Mesothelial cell of epicardium (in vitro differentiated cells): ENCODE measurements at places on chromosomes 6 and 20.
A peak's percentile ranks its signal among the peaks of the same experiment; 100 is the strongest.

- H3K27ac ChIP-seq, result peak overlapping the region; percentile 68
- H3K4me3 ChIP-seq, result no peak overlapping the region
- peaks cover 54% of the 10 kb centered on the region for H3K4me1 ChIP-seq
- H3K36me3 ChIP-seq, result no peaks in the 10 kb centered on the region
These were observed 46.9 kb downstream of the LYRM4 start for GRCh38 chr6:5213836-5214235.

DNA sequence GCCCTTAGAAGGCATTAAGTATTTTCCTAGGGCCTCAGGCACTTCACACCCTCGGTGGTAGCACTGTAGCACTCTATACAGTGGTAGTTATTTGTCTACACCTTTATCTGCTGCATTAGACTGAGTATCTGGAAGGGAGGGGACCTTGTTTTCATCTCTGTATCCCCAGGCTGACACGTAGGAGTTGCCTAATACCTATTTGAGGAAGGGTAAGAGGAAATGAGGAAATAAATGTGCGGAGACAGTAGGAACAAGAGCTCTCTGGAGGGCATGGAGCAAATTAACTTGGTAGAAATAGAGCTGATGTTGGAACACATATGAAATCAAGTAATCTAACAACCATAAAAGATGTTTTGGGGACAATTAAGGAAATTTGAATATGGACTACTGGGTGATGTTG, 3.9 kb downstream of the CNPY3 start:
- H3K27ac ChIP-seq, result no peak overlapping the region
- H3K36me3 ChIP-seq, result peaks cover 23% of the 10 kb centered on the region
- H3K27me3 ChIP-seq, result no peaks in the 10 kb centered on the region
- peaks cover 40% of the 10 kb centered on the region for H3K4me1 ChIP-seq
- DNase-seq, result no peak

DNA sequence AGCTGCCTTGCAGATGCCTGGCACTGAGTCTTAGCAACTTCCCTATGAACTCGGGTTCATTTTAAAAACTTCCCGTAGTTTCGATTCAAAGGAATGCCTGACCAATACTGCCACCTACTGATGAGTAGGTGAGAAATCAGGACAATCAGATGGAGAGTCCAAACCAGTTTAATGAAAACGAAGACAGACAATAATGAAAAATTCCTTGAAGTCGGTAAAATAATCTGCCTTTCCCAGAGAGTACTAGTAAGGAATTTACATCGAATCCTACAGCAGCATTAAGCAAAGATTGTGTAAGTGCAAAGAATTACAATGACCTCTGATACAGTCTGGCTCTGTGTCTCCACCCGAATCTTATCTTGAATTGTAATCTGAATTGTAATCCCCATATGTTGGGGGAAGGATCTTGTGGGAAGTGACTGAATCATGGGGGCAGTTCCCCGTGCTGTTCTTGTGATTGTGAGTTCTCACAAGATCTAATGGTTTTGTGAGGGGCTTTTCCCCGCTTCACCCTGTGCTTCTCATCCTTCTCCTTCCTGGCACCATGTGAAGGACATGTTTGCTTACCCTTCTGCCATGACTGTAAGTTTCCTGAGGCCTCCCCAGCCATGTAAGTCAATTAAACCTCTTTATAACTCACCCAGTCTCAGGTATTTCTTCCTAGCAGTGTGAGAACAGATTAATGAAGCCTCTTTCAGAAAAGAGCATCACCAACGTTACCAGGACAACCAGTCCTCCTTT, 134.4 kb downstream of the ARHGAP18 start:
- H3K4me1 ChIP-seq, result peaks cover 9% of the 10 kb centered on the region
- H3K36me3 ChIP-seq, result peaks cover 29% of the 10 kb centered on the region
- peak overlapping the region; percentile 45 for H3K27ac ChIP-seq
- no peaks in the 10 kb centered on the region for H3K27me3 ChIP-seq
- DNase-seq, result no peak
- H3K4me3 ChIP-seq, result peak overlapping the region; percentile 7

GRCh38 chr6:34556031-34556471, at the start of gene SPDEF:
Gene SPDEF (minus strand): TSS chr6:34556329. CDS start chr6:34544455, 11,874 bp downstream.
- peaks cover 14% of the 10 kb centered on the region for H3K4me1 ChIP-seq
- H3K36me3 ChIP-seq, result no peaks in the 10 kb centered on the region
- H3K4me3 ChIP-seq, result no peak within 1 kb of the TSS
- no peak within 1 kb of the TSS for H3K27ac ChIP-seq

DNA sequence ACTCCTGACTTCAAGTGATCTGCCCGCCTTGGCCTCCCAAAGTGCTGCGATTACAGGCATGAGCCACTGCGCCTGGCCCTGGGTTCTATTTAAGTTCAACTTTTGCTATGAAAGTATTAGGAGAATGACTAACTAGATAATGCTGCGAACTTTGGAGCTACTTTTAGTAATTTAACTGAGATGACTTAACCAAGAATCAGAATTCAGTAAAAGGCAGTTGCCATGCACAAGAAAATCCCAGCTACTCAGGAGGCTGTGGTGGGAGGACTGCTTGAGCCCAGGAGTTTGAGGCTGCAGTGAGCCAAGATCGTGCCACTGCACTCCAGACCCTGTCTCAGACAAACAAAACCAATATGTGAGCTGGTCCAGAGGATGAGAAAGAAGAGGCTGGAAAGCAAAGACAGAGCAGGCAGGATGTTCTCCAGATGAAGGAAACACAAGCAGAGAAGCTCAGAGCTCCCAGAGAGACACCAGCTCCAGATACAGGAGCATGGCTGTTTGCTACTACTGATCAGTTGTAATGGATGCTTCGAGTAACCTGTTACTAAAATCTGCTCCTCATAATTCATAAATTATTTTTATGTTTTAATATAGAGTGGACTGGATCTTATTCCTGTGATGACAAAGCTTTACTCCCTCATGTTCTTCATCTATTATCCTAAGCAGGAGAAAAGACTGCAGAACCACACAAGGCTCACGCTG, 23.9 kb downstream of the ZNF217 start:
- no peaks in the 10 kb centered on the region for H3K27me3 ChIP-seq
- DNase-seq, result no peak
- peaks cover 57% of the 10 kb centered on the region for H3K36me3 ChIP-seq
- peaks cover 5% of the 10 kb centered on the region for H3K4me1 ChIP-seq

DNA sequence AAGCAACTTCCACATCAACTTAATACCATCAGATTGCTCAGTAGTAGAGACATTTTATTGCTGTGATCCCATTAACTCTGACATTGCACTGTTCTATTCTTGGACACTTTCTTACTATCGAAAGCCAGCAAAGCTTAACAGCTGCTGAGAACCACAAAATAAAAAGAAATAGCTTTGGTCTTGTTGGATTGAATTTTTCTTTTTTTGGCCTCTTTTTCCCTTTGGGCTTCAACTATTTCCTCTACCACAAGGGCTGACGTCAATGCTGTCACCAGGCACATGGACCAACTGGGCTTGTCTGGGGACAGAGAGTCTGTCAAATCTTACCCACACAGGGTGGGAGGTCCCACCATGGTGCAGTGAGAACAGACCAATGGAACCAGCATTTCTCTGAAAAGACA, 63.4 kb upstream of the ENPP5 start:
- H3K4me1 ChIP-seq, result no peaks in the 10 kb centered on the region
- H3K36me3 ChIP-seq, result peaks cover 6% of the 10 kb centered on the region
- peaks cover 3% of the 10 kb centered on the region for H3K27me3 ChIP-seq
- no peak overlapping the region for H3K4me3 ChIP-seq
- DNase-seq, result no peak

- H3K27me3 ChIP-seq, result no peaks in the 10 kb centered on the region
- no peak overlapping the region for H3K27ac ChIP-seq
- H3K4me1 ChIP-seq, result peaks cover 8% of the 10 kb centered on the region
- no peak for DNase-seq
- no peaks in the 10 kb centered on the region for H3K36me3 ChIP-seq
These were observed 607.6 kb upstream of the MAN1A1 start for GRCh38 chr6:119957195-119957594.

DNA sequence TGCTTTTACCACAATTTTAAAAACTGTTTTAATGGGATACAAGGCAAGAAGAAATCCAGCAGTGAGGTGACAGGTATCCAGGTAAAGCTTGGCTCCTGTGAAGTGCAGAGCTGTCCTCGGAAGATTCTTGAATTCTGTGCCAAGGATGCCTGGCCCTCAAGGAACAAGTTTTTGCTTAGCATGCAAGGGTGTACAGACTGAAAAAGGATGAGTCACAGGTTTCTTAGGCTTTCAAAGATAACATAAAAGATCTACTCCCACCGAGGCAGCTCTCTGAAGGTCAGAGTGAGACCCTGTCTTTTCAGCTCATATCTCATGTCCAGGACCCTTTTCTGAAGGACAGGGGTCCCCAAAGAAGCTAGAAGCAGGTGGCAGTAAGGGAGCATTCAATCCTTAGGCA, 83.3 kb downstream of the CHD6 start:
- no peak overlapping the region for H3K4me3 ChIP-seq
- no peak for DNase-seq
- H3K4me1 ChIP-seq, result peaks cover 16% of the 10 kb centered on the region
- no peak overlapping the region for H3K27ac ChIP-seq
- H3K27me3 ChIP-seq, result no peaks in the 10 kb centered on the region

DNA sequence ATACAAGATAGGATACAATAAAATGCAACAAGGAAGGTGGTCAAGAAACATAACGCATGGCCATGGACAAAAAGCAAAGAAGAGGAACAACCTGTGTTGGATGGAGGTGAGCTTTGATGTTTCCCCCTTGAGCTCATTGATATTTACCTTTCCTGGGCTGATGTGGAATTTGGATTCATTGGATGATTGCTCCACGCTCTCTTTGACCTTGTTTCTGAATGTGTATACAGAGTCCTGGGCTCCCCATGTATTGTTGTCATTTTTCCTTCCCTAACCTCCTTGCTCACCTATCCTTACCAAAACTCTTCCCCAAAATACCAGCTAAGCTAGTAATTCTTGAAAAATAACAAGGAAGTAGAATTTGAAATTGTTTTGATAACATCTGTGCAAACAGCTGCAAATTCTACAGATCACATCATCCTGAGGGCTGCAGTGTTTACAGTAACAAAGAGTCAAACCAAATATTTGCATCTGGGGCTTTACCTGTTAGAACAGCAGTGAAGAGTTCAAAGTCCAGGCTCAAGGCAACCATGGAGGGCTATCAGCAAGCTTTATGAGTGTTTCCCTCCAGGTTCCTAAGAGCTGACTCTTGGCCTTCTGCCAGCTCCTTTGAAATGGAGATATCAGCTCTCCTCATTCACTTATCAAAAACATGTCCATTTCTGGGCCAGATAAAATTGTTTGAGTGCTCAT, 214.3 kb upstream of the MARCKS start:
- H3K4me3 ChIP-seq, result no peak overlapping the region
- no peaks in the 10 kb centered on the region for H3K36me3 ChIP-seq
- DNase-seq, result peak; percentile 25
- H3K27me3 ChIP-seq, result no peaks in the 10 kb centered on the region
- peaks cover 38% of the 10 kb centered on the region for H3K4me1 ChIP-seq

DNA sequence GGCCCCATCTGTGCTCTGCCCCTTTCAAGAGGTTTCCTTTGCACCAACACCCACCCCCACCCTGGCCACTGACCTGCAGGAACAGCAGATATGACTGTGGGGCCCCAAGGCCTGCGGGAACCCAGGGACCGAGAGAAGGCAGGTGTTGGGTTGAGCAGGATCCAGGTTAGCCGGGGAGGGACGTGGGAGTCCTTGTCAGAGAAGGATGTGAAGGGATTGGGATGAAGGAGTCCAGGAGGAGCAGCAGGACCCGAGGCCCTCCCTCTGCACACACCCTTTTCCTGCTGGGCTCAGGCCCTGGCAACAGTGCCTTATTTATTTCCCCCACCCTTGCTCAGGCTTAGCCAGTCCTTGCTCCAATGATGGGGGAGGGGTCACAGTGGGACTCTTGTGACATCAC, 193.0 kb upstream of the PROKR2 start:
- no peaks in the 10 kb centered on the region for H3K4me1 ChIP-seq
- no peak overlapping the region for H3K27ac ChIP-seq
- peaks cover 1% of the 10 kb centered on the region for H3K27me3 ChIP-seq
- no peaks in the 10 kb centered on the region for H3K36me3 ChIP-seq
- no peak for DNase-seq

- H3K4me1 ChIP-seq, result peaks cover 3% of the 10 kb centered on the region
- H3K27ac ChIP-seq, result no peak overlapping the region
- H3K27me3 ChIP-seq, result no peaks in the 10 kb centered on the region
- no peak for DNase-seq
- no peaks in the 10 kb centered on the region for H3K36me3 ChIP-seq
- H3K4me3 ChIP-seq, result no peak overlapping the region
These were observed 382.9 kb downstream of the PRKN start for GRCh38 chr6:162344646-162345010.
